ENCODE measurements at places on chromosomes 6 and 20.

- no peaks in the 10 kb centered on the region for H3K4me1 ChIP-seq
- DNase-seq, result peak; percentile 42
- no peak overlapping the region for H3K4me3 ChIP-seq
- no peaks in the 10 kb centered on the region for H3K36me3 ChIP-seq
- no peak overlapping the region for H3K27ac ChIP-seq
Observed at GRCh38 chr6:65259059-65259458, 448.0 kb downstream of the EYS start.

- no peaks in the 10 kb centered on the region for H3K36me3 ChIP-seq
- peak; percentile 83 for DNase-seq
- 0 out of 2 replicates have a peak overlapping the region, but pooled peaks have one; percentile 1 for H3K27ac ChIP-seq
- H3K27me3 ChIP-seq, result no peaks in the 10 kb centered on the region
- no peak overlapping the region for H3K4me3 ChIP-seq
Observed at GRCh38 chr6:25263657-25264056, 15.5 kb upstream of the CARMIL1 start.

DNA sequence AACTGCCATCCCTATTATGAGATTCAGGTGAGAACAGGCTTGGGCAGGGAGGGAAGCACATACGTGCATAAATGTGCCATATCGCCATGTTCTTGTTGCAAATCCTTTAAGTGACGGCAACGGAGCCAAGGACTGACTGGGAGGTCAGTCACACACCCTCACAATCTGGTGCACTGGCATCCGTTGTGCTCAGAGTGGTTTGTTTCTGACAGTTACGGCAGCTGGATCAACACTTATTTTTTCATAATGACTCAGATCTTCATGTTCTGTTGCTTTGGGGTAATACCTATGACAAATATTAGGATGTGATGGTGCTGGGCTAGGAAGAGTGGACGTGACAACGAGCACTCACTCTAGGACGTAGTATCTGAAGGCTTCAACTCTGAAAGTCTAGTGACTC lies 56.2 kb upstream of the PREP start:
- H3K36me3 ChIP-seq, result no peaks in the 10 kb centered on the region
- H3K27ac ChIP-seq, result peak overlapping the region; percentile 76
- H3K27me3 ChIP-seq, result no peaks in the 10 kb centered on the region
- peaks cover 18% of the 10 kb centered on the region for H3K4me1 ChIP-seq
- DNase-seq, result peak; percentile 56

DNA sequence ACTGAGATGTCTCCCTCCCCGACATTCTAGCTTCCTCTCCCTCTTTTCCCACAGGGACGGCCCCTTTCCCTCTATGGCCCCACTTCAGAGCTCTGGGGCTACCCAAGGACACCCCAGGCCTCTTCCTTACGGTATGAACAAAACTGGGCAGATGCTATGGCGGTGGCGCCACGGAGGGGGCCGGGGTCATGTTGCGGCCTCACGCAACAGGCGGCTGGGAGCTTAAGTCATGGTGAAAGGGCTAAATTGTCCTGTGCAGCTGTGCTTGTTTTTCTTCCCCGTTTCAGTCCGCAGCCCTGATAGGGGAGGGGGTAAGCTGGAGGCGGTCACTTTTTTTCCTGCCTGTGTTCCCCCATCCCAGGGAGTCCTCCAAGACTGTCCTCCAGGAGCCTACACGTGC lies 17.6 kb upstream of the KIAA1755 start:
- no peaks in the 10 kb centered on the region for H3K36me3 ChIP-seq
- DNase-seq, result no peak
- H3K27me3 ChIP-seq, result no peaks in the 10 kb centered on the region
- no peak overlapping the region for H3K4me3 ChIP-seq

DNA sequence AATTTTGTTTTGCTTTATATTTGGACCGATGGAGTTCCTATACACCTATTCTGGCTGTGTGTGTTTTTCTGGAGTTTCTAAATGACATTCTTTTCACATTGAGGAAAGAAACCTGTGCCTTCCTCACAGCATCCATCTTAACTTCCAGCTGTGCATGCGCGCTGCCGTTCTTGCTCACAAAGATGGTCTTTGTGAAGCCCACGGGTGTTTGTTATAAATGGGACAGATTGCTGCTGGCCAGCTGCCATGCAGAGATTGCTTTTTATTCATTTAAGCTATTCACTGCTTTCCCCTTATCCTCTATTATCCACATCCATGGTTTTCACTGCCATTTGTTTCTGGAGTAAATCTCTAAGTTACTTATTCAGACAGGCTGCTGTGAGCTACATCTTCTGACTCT lies 54.2 kb downstream of the SYNDIG1 start:
- DNase-seq, result no peak
- no peak overlapping the region for H3K27ac ChIP-seq
- no peaks in the 10 kb centered on the region for H3K4me1 ChIP-seq

DNA sequence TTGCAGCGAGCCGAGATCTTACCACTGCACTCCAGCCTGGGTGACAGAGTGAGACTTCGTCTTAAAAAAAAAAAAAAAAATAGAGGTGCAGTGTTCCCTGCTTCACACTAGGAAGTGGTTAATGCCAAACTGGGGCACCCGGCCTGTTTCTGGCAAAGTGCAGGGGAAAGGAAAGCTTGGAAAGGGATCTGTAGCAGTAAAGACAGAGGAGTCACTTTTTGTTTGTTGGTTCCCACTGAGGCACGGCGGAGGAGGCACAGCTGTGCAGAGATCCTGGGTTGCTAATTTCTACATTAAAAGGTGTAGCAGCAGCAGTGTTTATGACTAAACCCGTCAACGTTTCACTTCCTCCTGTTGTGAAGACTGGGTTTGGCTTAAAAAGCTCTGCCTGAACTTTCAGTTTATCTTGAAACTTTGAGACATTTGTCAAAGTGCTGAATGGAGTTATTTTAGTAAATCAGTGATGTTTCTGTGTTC lies 125.6 kb downstream of the CARMIL1 start:
- H3K27ac ChIP-seq, result no peak overlapping the region
- H3K4me1 ChIP-seq, result no peaks in the 10 kb centered on the region
- H3K36me3 ChIP-seq, result no peaks in the 10 kb centered on the region
- no peaks in the 10 kb centered on the region for H3K27me3 ChIP-seq
